EL (cell line): ENCODE measurements at places on chromosomes 5 and 9.

DNA sequence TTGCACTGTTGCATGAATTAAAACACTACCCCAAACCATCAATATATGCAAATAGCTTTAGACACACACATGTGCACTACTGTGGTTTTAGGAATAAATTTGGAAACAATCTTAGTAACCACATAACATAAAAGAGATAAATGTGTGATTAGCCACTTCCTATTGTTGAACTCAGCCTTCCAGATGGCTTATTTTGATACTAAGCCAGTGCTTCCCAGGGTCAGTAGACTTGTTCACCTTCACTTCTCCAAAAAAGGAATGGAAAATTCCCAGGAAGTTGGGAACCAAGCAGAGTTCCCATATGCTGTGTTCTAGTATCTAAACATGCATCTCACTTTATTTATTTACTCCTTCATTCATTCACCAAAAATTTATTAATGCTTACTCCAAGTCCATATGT is 47.8 kb downstream of the SVEP1 start:
- peak; percentile 46 for DNase-seq

DNA sequence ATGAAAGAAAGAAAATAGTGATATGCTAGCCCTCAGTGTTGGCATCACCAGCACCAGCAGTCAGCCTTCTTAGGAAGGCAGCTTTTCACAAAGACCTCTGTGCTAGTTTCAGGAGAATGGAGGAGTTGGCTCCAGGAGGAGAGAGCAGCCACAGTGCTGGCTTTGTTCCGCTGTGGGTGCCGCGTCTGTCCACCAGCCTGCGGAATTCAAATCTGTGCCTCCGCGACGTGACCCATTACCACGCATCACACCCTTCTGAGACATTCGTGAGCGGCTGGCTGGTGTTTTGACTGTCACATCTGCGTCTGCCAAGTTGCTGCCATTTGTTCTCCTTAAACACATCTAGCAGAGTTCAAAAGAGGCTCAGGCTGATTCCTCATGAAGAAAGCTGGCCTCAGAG is 34.4 kb downstream of the SNX18 start:
- DNase-seq: no peak

GRCh38 chr9:14214065-14214684 is 99.8 kb downstream of the NFIB start:
- no peak for DNase-seq

- no peak for DNase-seq
These were observed 572 bp downstream of the NR4A3 start for GRCh38 chr9:99822109-99822805.

DNA sequence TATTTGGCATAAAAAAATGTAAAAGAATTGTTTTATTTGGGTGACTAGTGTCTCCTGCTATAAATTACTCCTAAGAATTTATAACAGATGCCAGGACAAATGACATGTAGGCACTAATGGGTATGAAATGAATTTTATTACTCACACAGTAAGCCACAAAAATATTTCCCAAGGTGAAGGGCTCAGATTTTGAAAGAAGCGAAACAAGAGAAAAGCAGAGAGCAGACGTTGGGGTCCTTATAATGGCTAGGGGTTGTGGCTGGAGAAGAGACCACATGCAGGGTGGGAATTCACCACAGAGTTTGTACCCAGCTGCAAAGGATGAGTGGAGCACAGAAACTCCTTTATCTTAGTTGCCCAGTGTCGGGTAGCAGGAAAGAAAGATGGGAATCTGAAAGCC is 45.0 kb upstream of the PRR16 start:
- peak; percentile 36 for DNase-seq

DNA sequence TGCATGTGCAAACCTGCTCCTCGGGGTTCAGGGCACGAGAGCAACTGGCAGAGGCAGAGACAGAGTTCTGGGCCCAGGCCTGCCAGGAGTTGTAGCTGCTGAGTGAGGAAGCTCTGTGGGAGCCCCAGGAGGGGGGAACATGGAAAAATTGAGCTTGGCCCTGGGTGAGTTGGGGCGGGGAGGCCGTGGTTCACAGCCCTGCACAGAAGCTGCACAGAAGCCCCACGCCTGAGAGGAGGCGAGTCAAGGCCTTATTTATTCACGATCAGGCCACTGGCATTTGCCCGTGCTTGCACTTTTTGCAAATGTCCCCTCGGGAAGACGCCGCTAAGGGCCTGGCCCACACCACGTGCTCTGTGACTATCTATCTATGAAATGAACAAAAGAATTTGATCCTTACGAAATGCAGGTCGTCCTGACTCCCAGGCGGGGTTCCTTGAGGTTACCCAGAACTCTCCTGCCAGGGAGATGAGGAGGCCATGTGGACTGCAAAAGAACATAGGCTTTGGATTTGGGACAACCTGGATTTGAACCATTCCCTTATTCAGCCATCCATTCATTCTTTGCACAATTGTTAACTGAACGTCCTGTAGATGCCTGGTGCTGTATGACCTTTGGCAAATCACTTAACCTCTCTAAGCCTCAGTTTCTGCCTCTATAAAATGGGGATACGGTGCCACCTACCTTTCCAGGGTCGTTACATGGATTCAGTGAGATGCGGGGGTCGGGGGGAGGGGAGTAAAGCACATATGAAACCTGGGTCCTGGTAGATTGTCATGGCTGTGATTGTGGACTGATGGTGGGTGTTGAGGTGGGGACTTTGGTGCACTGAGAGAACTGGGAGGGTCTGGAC is 17.9 kb downstream of the COL27A1 start:
- DNase-seq: peak; percentile 78

DNA sequence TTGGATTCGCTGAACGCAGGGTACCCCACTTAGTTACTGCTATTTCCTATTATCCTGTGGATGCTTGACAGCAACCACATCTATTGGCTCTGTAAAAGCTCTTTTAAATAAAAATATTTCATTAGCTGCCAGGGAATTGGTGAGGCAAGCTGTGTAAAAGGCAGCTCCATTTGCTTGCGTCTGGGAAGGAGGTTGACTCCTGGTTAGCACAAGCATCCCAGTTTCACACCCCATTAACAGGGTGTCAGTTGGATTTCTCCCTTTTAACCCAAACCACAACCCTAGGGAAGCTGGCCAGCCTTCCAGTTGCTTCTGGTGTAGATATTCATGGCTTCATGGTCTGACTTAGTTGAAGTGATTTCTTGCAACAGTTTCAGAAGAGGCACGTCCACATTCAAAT is 151.0 kb downstream of the GPBP1 start:
- DNase-seq: no peak

DNA sequence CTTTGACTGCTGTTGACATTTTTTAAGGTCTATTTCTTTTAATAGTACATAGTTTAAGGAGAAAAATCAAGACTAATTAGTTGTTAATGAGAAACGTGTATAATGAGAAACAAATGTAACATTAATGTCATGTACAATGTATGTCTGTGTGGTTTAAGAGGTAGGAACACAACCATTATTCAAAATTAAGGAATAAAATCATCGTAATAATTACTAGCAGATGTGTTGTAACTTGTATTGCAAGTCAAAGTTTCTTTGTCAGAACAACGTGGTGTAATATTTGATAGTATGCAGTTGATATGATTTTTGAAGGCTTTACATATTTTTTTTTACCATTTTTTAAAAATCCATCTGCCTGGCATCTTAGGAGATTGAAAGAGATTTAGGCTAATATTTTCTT is 120.2 kb upstream of the ARRDC3 start:
- DNase-seq: no peak

GRCh38 chr5:143093452-143094086 is 309.9 kb downstream of the NR3C1 start:
- no peak for DNase-seq

DNA sequence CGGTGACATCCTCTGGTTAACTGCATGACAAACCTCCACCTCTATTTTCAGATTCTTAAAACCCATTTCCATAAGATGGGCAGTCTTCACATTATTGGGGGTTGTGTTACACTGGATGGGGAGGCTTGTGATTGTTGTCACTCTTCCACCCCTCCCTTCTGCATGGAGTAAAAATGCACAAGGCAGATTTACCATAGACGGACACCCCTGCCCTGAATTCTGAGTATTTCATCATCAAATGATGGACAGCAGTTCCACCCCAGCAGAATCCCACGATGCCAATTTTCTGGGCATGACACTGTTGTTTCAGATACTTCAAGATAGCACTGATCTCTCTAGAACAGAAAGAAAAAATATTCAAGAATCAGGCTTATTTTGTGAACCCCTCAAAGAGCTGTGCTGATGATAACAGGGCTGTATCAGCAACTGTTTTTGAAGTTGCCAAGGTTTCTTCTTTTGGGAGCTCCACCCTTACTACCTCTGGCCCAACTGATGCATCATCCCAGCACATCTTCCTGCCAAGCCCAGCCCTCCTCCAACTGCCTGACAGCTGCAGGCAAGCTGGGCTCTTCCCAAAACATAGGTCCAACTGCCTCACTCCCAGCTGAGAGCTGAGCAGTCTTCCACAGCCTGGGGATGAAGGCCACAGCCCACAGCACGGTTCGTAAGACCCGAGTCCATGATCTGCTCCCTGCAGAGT is 21.4 kb downstream of the CMBL start:
- no peak for DNase-seq

DNA sequence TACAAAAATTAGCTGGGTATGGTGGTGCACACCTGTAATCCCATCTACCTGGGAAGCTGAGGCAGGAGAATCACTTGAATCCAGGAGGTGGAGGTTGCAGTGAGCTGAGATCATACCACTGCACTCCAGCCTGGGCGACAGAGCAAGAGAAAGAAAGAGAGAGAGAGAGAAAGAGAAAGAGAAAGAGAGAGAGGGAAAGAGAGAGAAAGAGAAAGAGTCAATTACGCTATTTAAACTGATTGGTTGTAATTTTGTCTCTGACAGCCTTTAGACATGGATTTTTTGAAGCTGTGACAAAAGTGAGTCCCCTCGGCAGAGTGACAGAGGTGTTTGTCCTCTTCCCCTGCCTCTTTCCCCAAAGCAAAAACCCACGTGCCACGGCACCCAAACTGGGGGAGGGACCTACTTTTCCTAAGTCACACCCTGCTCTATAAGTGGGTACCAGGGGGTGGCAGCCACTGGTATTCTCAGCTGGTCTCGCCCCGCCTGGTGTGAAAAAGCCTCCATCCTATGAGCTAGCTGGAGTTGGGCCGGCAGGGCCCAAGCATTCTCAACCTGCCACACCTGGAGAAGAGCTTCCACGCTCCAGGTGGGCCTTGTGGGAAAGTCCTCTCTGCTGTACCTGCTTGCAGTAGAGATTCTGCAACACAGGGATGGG is 3.4 kb upstream of the CFAP157 start:
- no peak for DNase-seq

DNA sequence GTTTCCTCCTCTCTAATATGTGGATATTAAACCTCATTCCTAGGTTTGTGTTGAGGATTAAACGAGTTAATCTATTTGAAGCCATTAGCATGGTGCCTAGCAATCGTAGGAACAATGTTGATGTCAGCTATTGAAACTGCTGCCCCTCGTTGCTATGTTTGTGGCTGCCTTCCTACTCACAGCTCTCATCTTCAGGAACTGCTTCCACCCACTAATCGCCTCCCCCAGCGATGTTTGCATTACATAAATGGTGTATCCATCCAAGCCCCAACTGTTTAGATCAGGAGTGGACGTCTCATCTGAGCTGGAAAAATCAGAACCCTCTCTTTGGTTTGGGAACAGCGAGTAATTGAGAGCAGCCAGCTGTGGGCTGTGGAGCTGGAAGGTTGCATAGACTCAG is 416.6 kb downstream of the ARHGEF28 start:
- no peak for DNase-seq

- DNase-seq: no peak
These were observed 136.9 kb downstream of the PCSK5 start for GRCh38 chr9:76027416-76027815.

DNA sequence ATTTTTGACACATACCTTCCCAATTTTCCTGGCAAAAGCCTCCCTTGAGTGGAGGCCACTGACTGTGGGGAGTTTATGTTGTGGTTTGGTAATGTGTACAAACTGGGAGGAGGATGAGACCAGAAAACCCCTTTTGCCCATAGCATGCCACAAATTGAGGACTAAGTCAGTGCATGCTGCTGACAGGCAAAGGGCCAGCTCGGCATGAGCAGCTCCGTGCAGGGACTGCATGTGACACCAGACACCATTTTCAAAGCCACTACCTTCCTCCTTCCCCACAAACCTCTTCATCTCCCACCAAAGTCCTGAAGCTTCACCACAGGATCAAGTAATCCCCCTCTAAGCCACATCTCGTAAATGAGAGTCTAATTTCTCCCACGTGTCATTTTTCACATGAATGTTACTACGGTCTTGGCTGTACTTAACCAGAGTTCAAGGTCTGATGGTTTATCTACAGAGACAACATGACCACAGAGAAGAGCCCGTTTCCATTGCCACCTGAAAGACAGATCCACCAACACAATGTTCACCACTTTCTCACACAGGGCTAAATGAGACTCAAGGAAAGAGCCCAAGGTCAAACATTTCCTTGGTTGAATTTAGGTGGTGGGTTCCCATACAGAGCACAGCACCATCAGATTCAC is 106.5 kb downstream of the NFIB start:
- no peak for DNase-seq

DNA sequence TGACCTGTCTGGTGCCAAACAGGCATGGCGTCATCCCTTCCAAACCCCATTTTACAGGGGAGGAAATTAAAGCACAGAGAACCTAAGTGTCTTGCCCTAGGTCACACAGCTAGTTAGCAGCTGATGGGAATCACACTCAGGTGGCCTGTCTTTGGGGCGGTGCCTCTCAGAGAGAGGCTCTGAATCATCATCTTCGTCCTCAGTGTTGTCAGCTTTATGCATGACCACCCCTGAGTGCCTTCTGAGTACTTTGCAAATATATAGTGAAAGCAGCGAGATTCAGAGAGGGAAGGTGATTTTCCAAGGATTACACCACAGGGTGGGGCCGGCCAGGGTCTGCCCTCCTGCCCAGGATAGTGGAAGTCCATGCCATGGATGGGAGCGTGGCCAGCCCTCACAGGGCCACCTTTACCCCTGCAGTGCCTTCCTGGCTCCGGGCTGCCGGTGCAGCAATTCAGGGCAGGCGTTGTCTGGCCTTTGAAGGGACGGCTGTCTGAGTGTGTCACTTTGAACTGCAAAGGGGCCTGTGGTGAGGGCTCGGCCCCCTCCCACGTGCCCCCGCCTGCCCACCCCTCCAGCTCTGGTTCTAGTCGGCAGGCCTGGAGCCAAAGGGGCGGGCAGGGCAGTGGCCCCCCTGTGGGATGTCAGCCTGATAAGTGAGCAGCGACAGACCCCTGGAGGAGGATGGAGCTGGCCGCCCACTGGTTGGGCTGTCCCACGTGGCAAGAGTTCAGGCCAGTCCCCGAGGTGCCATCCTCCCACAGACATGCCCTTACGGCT is 16.9 kb downstream of the LMX1B start:
- DNase-seq: no peak

DNA sequence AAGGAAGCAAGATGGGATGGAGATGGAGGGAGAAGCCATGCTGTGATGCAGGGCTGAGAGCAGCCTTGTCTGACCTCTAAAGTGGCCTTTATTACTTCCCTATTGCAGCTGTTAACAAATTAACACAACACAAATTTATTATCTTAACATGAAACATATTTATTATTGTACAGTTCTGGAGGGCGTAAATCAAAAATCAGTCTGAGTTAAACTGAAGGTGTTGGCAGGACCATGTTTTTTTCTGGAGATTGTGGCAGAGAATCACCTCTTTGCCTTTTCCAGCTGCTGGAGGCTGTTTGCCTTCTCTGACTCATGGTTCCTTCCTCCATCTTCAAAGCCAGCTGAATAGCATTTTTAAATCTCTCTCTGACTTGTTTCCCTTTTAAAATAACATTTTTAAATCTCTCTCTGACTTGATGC is 7.2 kb upstream of the MCC start:
- no peak for DNase-seq

GRCh38 chr5:107203243-107203642 is 467.5 kb downstream of the EFNA5 start:
- no peak for DNase-seq
